Fibroblast of upper back skin (primary cell): ENCODE measurements at places on chromosomes 3 and 15.

DNA sequence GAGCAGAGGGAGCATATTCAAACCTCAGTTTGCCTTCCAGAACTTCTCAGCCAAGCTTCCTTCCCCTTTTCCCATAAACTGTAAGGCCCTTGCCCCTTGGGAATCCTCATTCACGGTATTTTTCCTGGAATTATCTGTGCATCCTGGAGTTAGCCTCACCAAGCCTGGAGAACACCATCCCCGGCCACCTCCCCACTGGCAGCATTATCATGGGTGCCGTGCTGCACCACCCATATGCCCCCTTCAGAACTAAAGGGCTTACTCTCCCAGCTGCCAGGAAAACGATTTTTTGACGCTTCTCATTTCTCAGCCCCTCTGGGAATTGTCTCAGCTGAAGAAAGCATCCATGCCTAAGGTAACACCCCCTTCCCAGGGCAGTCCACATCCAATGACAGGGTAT, 20.9 kb upstream of the TBC1D21 start:
- no peak for DNase-seq

GRCh38 chr15:62925875-62926274, 116.7 kb upstream of the TPM1 start:
- DNase-seq, result no peak

GRCh38 chr3:170761103-170761502, 108.9 kb downstream of the RPL22L1 start:
- no peak for DNase-seq

- peak; percentile 98 for DNase-seq
These were observed 78.2 kb downstream of the CMSS1 start for GRCh38 chr3:99895703-99896441.

DNA sequence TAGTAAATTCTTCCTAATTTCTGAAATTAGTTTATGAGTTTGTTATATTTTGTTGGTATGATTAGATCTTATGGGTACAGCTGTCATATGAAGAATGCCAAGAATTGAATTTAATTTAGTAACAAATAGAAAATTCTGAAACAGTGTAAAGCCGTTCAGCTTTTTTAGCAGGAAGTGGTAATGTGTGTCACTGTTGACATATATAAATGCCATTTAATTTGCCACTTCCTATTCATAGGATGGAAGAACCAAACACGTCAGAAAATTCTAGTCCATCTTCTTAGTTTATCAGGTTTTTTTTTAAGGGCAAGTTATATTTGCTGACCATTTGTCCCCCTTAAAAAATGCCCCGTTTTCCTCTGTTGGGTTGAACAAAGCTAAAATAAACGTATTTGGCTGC, 43.0 kb downstream of the RAB8B start:
- no peak for DNase-seq

DNA sequence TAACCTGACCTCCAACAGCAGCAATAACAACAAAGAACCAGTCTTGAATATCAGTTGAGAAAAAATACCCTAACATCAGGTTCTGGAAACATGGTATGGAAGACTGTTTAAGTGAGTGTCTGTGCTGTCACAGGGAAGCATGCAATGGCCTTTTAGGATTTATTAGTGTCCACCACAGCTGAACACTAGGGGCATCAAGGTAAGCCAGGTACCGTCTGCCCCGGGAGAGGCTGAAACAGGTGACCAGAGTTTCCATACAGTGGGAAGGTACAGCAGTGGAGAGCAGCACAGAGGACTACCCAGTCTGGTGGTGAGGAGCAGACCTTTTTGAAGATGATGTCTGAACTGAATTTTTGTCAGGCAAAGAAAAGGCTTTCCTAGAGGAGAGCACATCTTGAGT, 18.4 kb downstream of the ZDHHC23 start:
- DNase-seq, result no peak

GRCh38 chr3:129077222-129077621, 16.6 kb downstream of the GP9 start:
- no peak for DNase-seq

GRCh38 chr3:190385731-190386688, 2.0 kb upstream of the CLDN16 start:
- DNase-seq, result peak; percentile 98

- DNase-seq, result no peak
These were observed 77.5 kb downstream of the LPP start for GRCh38 chr3:188231456-188231855.

GRCh38 chr3:101898752-101899169, 49.4 kb downstream of the NFKBIZ start:
- DNase-seq, result no peak

- no peak for DNase-seq
These were observed 685.7 kb downstream of the MECOM start for GRCh38 chr3:168977716-168978374.

DNA sequence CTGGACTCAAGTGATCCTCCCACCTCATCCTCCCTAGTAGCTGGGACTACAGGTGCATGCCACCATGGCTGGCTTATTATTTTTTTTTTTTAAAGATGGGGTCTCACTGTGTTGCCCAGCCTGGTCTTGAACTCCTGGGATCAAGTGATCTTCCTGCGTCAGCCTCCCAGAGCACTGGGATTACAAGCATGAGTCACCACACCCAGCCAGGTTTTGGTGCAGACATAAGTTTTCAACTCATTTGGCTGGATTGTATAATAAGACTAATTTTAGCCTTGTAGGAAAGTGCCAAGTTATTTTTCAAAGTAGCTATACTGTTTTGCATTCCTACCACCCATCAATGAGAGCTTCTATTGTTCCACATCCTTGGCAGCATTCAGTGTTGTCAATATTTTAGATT, 32.1 kb downstream of the BUB1B start:
- DNase-seq, result peak; percentile 48

DNA sequence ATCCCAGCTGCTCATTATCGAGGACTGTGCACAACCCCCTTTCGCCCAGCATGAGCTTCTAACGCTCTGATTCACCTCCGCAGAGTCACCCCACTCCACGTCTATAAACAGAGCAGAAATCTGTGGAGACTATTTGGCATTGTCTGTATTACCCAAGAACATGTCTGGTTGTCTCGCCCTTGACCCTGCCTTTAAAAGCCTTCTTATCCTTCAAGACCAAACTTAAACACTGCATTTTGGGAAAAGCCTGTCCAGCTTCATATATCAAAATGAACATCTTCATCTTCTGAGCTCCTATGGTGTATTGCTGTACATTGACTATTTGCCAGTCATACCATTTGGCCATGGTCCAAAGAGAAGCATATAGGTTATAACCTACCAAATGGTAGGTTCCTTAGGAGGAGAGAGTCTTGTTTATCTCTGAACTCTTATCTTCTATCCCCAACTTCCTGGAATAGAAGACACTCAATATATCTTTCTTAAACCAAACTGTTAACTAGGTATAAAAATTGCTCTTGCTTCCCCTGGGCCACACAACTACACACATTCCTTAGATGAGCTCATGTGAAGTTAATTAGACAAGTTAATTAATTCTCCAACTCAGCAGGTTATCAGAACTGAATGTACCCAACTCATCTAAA, 90.1 kb downstream of the FBN1 start:
- peak; percentile 88 for DNase-seq

- DNase-seq, result no peak
These were observed 562.1 kb downstream of the GRM7 start for GRCh38 chr3:7423036-7423435.

DNA sequence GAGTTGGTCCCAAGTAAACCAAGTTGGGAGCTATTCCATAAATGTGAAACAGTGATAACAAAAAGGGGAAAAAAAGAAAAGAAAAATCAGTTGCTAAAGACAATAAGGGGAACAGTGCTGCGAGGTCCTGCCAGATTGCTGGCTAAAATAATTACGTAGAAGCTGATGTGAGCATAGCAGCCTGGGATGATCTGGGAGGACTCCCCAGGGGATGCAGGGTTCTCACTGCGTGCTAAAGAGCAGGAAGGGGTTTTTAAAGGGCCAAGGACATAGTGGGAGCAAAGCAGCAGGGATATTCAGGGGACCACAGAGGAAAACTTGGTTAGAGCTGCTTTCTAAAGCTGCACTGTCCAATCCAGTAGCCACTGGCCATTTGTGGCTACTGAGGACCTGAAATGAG, 133.0 kb upstream of the UMPS start:
- DNase-seq, result no peak
